ENCODE measurements at places on chromosomes 5 and 9.

- no peak for DNase-seq
Measured at GRCh38 chr5:59187857-59188256, 605.0 kb downstream of the RAB3C start.

DNA sequence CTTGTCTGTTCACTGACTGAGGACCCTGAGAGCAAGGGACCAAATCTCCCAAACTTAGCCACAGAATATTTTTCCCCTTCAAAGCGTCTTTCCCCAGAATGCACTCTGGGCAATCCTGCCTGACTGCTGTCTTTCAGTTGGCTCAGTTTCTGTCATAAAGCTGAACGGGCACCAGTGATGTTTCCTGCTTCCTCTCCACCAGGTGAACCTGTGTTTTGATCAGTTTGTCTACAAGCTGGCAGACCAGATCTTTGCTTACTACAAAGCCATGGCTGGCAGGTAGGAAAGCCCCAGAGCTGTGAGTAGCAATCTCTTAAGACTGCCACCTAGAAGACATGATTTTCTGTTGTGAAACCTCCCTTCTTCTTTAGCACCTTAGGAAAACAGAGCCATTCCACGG is 61.8 kb downstream of the CYFIP2 start:
- no peak for DNase-seq

- DNase-seq, result no peak
Measured at GRCh38 chr9:110933350-110934001, 104.8 kb downstream of the LPAR1 start.

DNA sequence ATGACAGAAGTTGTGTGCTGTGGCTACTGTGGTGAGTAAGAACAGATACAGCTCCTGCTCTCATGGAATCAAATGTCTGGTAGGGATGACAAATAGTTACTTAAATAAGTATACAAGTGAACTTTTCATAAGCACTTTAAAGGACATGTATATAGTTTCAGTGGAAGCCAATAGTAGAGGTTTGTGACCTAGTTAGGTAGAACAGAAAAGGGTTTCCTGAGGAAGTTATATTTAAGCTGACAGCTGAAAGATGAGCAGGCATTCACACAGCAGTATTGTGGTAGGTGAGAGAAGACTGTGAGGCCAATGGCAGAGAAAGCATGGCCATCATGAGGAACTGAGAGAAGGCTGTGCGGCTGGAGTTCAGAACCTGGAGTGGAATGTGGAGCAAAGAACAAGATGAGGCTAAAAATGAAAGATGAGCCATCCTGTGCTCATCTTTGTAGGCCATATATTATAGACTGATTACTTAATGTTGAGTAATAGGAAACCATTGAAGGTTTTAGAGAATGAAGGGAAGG is 15.4 kb downstream of the FAM174A start:
- DNase-seq, result no peak

DNA sequence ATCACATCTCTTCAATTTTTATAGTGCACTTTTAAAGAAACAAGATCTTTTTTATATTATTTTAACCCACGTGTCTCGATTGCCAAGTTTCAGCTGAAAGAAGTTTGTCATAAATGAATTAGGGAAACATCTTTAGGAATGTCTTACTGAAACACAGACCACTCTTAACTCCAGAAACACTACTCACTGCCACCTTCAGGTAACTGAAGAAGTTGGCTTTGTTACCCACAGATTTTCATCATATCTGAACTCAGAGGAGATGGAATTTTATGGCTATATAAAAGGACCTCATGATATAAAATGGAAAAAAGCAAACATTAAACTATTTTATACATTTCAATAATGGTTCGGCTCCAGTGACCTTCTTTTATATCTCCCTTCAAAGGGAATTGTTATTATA is 158.0 kb downstream of the SEMA5A start:
- no peak for DNase-seq

GRCh38 chr5:107969847-107970246 is 299.1 kb upstream of the EFNA5 start:
- no peak for DNase-seq

GRCh38 chr5:32426440-32427151 is 17.9 kb downstream of the ZFR start:
- DNase-seq, result no peak

- DNase-seq, result no peak
Measured at GRCh38 chr9:27945386-27945785, 372.1 kb upstream of the C9orf72 start.

GRCh38 chr5:5430136-5430535 is 7.7 kb downstream of the ICE1 start:
- no peak for DNase-seq
